ENCODE measurements at places on chromosomes 6 and 20.

- DNase-seq, result no peak
Observed at GRCh38 chr20:17648791-17649730, 33.0 kb downstream of the RRBP1 start.

- DNase-seq, result no peak
Observed at GRCh38 chr20:38975539-38976120, 13.5 kb downstream of the DHX35 start.

GRCh38 chr20:56343861-56344381 is 14.9 kb upstream of the FAM210B start:
- peak; percentile 87 for DNase-seq

- no peak for DNase-seq
Observed at GRCh38 chr6:82840571-82840970, 225.1 kb downstream of the UBE3D start.

DNA sequence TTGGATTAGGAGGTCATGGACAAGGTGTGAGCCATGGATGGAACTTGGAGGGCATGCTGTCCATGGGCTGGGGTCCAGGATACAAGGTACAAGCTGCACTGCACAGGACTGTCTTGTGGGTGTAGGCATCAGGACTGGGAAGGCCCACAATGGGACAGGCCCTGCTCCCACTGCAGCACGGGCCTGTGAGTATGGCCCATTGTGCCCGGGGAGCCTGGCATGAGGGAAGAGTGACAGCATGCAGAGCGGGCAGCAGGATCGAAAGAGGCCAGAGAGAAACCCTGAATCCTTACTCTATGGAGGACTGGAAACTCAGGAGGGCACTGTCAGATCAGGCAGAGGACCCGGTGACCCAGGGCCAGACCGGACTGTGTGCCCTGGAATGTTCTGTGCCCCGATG is 211.3 kb downstream of the PREX1 start:
- no peak for DNase-seq

GRCh38 chr6:17501982-17502704 is 98.0 kb upstream of the FAM8A1 start:
- DNase-seq, result no peak

DNA sequence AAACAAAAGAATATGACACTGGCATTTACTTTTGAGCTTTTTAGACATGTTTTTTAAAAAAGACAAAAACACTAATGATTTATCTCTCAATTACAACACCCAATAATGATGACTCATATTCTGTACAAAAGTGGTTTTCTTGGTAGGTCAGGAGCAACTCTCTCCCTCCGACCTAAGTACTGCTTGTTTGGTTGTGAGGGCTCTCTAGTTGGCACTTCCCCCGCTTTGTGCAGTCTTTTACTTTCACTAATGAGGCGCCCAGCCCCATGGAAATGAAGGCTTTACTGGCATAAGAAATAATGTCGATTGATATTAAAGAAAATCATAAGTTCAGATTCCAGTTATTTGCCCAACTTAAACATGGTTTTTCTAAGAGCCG is 1.3 kb downstream of the KPNA5 start:
- DNase-seq, result peak; percentile 41

DNA sequence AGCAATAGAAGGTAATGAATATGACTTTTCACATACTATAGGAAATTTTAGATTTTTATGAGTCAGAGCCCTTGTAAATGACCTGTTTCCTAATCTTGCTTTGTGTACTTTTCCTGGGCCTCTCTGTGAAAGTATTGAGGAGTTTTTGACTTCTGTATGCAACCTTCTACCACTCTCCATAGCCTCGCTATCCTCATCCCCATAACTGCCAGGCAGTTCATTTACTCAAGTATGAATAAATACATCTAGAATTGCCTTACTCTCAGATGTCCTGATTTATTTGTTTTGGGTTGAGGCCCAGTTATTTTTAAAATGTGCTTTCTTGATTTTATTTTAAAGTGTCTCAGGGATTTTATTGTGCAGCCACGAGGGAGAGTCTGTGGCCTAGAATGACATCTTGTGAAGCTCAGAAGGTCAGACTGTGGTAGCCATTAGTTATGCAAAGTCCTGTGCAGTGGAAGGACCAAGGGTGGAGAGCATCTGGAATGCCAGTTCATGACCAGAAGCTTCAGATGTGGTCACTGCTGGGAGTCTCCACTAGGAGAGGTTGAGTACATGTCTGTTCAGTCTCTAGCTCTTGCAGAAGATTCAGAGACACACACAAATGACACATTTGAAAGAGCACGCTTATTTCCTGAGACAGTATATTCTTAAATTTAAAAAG is 346.2 kb upstream of the IMPG1 start:
- DNase-seq, result no peak

DNA sequence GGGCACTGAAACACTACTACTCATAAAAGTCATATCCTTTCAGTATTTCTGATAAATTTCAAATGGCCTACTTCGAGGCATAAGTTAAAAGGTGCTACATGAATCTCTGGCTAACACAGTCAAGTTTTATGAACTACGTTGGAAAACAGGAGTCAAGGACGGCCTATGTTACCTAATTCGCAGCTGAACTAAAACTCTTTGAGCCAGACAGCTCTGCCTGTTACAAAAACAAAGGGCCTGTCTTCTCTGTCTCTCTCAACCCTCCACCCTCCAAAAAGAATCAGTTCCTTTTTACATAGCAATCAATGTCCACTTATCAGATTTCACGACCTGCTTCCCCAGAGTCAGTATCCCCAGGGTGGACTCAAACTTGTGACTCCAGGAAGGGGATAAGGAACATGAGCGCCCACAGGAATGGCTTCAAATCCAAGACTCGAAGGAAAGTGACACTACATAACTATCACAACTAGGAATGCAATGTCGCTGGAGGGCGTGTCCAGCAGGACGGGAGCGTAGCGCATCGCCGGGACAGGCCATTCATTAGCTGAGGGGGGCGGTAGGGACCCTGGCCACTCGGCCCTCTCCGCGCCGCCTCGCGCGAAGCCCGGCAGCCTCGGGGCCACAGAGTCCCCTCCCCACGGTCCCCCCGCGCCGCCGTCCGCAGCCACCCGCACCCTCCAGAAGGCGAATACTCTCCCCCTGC is 591 bp downstream of the IBTK start:
- DNase-seq, result peak; percentile 78

GRCh38 chr6:11665604-11666326 is 112.8 kb downstream of the ADTRP start:
- DNase-seq, result no peak

DNA sequence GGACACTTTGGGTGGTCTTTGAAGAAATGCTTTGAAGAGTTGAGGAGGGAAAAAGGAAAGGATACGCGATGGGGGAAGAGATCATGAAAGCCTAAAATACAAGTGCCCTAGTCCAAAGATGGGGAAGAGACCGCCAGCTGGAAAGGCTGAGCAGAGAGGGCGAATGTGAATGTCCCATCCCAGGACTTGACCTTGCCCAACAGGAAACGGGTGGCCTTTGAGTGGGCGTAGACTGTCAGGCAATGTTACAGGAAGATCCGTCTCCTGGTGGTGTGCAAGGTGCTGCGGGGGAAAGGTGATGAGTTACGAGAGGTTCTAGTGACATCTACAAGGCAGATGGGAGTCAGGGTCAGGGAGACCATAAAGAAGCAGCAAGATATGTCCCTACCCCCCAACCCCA is 55.0 kb upstream of the TBXT start:
- no peak for DNase-seq

GRCh38 chr6:12298017-12298978 is 8.1 kb downstream of the EDN1 start:
- no peak for DNase-seq

DNA sequence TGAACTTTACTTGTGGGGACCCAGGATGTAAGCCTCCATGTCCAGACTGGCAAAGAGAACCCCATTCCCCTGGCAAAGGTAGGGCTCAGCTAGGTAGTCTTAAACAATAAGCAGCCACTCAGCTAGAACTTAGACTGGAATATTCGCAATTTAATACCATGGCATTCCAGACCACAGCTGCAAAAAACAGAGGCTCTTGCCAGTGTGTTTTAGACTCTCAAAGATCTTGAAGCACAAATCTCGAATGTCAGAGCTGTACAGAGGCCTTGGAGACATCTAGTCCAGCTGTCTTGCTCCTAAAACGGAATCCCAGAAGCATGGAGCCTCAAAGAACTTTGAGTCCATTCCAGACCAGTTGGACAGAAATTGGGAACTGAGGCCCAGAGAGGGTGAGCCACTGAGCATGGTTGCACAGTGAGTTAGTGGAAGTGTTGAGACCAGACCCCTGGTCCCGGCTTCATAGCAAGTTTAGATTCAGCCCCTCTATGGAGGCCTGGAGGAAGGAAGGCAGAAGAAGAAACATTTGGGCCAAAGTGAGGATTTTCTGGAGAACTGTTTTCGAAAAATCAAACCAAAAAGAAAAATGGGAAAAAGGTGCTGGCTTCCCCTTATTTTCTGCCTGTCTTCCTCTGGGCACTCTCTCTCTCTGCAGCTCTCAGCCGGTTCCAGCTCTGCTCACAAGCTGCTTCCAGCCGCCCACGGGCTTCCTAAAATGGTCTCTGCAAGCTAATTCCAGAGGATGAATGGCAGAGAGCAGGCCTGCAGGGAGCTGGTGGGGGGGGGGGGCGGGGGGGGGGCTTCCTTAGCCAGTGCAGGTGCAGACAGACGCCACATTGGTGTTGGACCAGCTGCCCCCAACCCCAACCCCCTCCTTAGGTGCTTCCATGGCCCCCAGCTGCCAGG is 32.4 kb downstream of the AAR2 start:
- DNase-seq, result no peak

GRCh38 chr6:87789198-87789899 is 87.3 kb upstream of the AKIRIN2 start:
- DNase-seq, result peak; percentile 77

DNA sequence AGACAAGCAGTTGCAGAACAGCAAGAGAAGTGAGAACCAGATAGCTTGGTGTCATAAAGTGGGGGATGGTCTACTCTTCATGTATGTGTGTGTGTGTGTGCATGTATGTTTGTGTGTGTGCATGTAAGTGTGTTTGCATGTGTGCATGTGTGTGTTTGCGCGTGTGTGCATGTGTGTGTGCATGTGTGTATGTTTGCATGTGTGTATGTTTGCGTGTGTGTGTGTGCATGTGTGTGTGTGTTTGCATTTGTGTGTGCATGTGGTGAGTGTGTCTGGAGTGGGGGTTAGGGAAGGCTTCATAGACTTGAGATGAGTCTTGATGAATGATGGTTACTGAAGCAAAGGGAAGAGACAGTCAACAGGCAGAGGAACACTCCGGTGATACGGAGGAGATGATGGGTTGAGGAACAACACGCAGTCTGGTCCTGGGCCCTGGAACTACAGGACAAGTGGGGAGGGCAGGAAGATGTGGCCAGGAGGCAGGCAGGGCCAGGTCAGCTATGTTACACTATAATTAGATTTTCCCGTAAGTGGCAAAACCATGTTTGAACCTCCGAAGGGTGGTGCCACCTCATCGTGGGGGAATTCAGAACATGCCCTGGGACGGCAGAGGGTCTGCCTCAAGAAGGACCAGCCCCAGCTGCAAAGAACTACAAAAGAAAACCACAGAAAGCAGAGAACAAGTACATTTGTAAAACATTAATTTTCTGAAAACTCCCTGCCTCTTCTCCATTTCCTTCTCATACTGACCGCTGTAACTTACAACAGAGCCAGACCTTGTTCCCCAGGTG is 38.7 kb upstream of the PDE10A start:
- DNase-seq, result no peak

- DNase-seq, result no peak
Observed at GRCh38 chr6:71523548-71523947, 234.9 kb downstream of the OGFRL1 start.

DNA sequence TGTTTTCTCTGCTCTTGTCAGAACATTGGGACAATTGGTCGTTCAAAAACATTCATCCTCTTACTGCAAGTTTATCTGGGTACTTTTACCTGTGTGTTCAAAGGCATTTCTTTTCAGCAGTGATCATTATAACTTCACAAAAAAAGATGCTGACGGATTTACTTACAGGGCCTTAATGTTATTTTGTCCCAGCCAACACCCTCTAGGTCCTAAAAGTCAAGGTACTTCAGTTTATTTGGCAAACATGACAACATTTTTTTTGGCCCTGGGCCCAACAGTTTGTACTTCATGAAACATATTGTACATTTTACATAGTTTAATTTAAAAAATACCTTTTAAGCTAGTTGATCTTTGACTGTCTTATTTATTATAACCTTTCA is 241.2 kb upstream of the TAB2 start:
- no peak for DNase-seq

GRCh38 chr6:53618219-53618618 is 47.3 kb downstream of the KLHL31 start:
- DNase-seq, result no peak

DNA sequence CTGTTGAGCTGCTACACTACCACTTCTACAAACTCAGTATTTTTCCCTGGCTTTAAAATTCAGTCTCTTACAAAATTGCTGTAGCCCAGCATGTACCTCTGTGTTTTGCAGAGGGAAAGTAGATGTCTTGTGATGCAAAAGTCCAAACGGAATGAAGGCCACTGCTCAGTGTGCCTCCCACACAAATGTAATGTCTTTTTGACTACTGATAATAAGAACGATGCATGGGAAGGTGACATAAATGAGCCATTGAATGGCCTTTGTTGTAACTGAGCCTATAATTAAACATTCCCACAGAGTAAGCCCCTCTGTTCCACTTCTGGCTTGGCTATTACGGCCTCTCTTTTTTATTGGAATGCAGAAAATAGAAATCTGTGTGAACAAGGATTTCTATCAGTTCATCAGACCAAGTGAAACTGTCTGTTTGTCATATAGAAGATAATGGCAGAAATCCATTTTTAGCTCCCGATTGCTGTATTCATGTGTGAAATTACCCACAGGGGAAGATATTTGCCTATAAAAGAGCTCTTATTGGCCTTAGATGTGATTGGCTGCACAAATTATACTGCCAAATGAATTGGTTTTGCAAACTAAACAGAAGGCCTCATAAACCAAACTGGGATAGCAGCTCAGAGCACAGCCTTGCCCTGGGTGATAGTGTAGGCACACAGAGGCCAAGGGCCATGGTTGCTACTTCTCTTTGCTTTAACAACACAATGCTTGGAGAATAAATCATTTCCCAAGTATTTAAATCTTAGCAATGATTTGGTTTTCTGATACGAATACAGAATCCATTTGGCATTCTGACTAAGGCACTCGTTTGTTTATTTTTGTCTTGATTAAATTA is 241.5 kb upstream of the PLN start:
- DNase-seq, result no peak

- DNase-seq, result peak; percentile 35
Observed at GRCh38 chr6:81606965-81607381, 145.5 kb downstream of the TENT5A start.

DNA sequence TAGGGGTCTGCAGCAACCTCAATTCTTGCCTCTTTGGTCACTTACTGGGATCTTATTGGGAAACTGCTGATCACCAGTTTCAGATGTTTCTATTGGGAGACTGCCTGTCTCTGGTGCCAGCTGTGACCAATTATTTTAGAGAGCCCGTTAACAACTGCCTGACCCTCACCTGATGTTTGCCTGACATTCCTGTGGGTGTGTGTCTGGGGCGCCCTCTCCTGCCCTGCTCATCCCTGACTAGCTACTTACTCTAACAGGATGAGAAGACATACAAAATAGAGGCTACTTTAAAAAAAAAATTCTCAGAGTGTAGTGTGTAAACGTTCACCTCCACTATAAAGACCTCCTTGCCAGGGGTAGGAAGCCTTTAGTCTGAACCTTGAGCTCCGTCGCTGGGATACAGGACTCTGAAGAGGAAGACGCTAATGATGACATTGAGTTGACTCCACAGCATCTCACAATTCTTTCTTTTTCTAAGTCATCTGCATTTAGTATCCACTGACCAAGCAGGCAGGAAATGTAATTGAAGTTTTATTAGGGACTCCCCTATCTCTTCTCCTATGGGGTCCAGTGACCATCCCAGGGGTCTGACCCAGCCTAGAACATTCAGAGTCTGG is 54.6 kb upstream of the DDR1 start:
- no peak for DNase-seq

GRCh38 chr20:22569353-22569752 is 15.0 kb downstream of the FOXA2 start:
- no peak for DNase-seq

GRCh38 chr20:50887576-50887975 is 43.7 kb downstream of the ADNP start:
- DNase-seq, result no peak
